ENCODE measurements at places on chromosomes 1 and 21.

DNA sequence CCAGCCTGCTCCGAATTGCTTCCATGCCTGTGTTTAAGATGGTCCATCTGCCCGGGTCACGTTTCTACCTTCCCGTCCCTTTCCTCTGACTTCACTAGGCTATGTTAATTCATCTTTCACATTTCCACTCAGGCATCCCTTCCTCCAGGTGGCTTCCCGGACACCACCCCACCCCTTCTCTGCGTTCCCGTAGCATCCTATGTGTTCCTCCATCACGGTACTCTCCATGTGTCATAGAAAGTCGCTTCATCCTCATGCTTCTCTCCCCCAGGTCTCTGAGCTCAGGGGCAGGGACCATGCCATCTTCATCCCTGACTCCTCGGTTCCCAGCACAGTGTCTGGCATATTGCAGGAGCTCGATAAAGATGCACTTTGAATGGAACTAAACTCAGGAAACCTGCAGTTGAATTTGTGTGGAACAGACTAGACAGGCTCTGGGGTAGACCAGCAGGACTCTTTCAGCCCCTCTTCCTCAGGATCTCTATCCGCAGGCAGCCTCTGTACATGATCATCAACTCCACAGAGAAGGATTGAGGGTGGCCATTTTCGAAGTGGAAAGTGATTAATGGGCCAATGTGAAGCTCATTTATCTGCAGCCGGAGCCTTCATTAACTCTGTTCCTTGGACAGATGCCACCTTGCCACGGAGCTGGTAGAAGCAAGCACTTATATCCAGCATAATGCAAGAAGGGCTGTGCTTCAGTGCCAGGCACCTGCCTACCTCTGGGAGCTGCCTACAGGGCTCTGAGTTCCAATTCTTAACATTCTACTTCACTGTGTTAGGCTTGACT is 9.1 kb downstream of the C1orf226 start:
- DNase-seq = no peak

GRCh38 chr1:18121072-18121820 is 13.6 kb downstream of the IGSF21 start:
- no peak for DNase-seq

- no peak for DNase-seq
These were observed 9.4 kb upstream of the MT1HL1 start for GRCh38 chr1:237013608-237014007.

DNA sequence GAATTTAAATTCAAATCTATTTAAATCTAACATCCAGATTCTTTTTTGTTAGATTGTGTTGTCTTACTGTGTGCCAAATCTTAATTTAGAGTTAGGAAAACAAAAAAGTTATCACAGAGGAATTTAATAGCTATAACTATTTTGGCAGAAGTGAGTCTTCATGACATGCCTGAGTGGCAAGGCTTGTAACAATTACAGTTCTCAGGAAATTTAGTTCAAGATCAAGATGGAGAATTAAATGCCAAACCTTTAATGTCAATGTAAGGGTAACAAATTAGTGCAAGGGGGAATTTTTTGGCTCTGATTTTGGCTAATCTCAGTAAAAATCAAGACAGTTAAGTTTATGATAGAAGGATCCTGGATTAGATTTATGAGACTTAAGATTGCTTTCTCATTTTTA is 58.4 kb downstream of the GDAP2 start:
- no peak for DNase-seq

- DNase-seq = no peak
These were observed 82.4 kb upstream of the CYYR1 start for GRCh38 chr21:26655460-26655859.

DNA sequence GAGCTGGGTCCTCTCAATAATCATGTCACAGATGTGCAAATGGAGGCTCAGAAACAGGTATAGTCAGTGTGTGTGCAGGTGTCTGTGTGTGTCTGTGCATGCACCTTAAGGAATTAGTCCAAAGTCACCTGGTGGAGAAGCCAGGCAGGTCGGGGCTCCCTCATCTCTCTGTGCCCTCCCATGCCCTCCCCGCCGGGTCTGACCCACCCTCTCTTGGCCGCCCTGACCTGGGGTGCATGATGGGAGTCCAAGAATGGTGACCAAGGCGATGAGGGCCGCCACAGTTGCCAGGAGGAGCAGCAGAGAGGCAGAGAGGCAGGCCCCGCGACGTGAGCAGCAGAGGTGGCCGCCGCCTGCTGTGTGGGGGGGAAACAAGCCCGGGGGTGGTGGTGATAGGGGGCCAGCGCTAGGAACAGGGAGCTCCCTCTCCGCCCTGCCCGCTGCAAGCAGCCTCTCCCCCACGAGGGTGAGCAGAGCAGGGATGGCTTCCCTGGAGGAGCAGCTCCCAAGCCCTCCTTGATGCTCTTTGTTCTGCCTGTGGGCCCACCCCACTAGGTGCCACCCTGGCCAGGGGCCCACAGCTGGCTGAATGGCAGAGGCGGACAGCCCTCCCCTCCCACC is 3.9 kb downstream of the LDLRAD1 start:
- DNase-seq = no peak

DNA sequence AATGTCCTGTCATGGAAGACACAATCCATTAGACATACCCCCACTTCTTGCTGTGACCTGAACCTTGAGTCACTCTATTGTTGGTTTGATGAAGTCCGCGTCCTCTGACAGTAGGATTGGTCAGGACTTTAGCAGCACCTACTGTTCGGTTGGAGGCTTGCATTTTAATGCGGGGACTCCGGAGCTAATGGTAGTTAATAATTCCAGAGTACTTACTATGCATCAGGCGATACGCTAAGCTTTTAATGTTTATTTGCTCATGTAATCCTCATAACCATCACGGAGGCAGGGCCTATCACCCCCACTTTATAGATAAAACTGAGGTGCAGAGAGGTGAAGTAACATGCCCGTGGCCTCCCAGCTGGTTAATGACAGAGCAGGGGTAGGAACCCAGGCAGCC is 7.9 kb upstream of the ELF3 start:
- DNase-seq = no peak

GRCh38 chr21:33246963-33247362 is 17.2 kb downstream of the IFNAR2 start:
- DNase-seq = no peak

DNA sequence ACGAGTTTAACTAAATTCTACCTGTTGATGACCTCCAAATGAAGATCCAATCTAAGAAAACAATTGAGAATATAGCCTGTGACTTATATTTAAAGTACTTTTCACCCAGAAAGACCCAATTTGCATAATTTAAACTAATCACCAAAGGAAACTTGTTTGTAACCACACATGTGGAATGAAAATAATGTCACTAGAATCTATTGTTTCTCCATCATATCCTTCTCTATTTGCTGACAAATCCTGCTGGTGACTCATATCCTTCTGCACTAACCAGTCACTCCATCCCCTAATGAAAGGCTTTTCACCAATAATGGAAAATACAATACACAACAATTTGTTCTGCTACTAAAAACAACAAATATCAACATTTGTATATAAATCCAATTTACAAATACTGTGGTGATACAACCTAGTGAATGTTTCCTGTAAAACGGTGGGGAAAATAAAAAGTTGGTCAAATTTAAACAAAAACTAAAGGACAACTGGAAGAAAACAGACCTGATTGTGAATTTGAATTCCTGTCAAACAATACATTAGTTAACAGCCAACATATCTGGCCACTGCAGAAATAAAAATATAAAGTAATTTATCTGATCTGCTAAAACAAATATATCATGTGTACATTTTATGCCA is 6.5 kb downstream of the PTP4A2 start:
- DNase-seq = no peak

- DNase-seq = no peak
These were observed 189.1 kb downstream of the FGGY start for GRCh38 chr1:59485949-59486348.

GRCh38 chr1:82897549-82897948 is 1096.8 kb downstream of the ADGRL2 start:
- no peak for DNase-seq

GRCh38 chr1:95058974-95059373 is 13.8 kb downstream of the ALG14 start:
- DNase-seq = no peak

DNA sequence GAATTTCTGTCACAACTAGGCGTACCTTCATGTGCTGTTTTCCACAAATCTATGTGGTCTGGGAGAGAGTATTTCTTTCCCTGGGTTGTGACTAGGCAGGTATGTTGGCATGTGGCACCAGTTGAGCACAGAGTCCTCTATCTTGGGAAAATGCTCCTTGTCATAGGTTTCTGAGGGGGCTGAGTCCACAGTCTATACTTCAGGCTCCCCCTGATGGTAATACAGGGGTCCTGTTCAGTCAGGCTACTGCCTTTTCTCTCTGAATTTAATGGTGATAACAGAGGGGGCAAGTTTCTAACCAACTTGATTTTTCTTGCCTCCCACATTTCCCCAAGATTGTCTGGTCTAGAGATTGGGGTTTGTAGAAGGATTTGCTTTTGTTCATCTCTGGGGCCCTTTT is 35.8 kb downstream of the VANGL1 start:
- DNase-seq = no peak

- no peak for DNase-seq
These were observed 1304.2 kb upstream of the ADGRL4 start for GRCh38 chr1:80310703-80311245.

GRCh38 chr1:183126000-183126366 is 60.1 kb upstream of the LAMC2 start:
- DNase-seq = no peak

DNA sequence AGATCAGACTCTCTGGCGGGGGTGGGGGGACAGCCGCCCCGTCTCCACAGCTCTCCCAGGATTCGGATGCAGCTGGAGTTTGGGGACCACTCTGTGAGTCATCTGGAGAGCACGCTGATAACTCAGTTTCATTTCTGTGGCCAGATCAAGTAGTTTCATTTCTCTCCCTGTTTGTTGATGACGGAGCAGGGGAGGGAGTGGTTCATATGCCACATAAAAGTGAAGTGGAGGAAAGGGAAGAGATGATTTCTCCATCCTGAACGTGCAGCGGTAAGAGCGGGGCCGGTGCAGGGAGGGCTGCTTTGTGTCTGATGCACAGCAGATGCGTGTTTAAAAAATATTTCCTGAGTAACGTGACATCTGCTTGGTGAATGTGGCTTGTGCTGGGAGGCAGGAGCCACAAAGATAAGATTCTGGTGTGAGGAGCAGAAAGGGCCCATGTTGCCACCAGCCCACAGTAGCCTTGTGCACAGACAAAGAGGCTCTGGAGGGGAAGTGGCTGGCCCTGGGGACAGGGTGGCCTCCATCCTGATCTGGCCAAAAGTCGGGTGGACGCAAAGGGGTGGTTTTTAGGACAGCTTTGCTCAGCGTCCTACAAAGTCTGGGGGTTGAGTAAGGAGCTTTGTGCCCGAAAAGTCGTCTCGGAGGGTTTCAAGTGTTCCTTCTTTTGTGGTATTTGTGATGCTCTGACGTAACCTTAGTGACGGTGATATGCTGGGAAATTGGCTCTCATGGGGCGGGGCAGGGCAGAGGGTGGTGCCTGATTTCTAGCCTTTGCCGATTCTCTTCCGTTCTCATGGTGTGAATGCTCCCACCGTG is at the start of gene MX2:
MX2 (plus strand) TSS at position 242 of the 819 bp plus-strand sequence. CDS start 14,880 bp downstream, outside the sequence.
- peak; percentile 76 for DNase-seq

- no peak for DNase-seq
These were observed 139.1 kb downstream of the PLA2G4A start for GRCh38 chr1:186967656-186968394.

GRCh38 chr1:236535662-236536161 is 11.9 kb downstream of the LGALS8 start:
- DNase-seq = no peak

DNA sequence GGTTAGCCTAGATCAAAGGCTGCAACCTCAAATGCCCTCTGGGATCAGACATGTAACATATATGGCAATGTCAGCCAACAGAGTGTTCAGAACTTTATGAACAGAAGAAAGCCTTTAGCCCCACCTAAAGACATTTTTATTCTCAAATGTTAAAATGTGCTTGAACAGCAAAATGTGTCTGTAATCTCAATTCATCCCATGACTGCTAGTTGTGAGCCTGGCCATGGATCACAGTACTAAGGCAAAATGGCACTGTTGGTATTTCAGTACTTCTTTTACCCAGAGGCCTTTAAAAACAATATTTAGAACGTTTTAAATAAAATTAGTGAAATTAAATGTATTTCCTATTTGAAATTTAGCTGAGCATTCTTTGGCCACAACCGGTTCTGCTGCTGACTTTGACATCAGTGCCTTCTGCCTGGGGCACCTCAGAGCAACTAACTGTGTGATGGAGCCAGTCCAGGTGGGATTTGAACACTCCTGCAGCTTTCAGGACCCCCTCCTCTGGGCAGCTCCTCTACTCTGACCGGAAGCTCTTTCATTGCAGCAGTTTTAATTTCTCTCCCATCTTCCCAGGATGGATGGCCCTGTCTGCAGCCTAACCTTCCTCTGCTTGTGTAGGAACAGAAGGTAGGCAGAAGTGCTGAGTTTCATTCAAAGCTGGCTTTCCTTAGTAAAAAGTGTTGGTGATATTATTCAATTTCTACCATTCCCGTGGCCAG is 68.3 kb upstream of the NFIA start:
- DNase-seq = no peak

GRCh38 chr1:22323141-22323845 is 128.4 kb upstream of the ZBTB40 start:
- DNase-seq = no peak

GRCh38 chr1:167654975-167655575 is 25.0 kb downstream of the RCSD1 start:
- no peak for DNase-seq

DNA sequence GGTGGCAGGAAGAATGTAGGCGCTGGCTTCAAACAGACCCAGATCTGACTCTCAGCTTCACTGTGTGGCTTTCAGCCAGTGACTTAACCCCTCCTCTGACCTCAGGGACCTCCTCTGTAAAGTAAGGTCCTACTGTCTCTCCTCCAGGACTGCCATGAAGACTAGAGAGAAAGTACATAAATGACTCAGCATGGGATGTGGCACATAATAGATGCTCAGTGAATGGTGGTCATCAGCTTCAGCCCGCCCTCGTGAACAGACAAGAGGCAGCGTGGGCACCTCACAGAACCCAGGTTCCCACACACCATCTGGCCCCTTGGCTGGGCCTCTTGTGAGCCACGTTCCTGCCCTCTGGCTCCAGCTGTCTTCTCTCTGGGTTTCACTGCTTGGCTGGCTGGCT is 126.0 kb downstream of the SYF2 start:
- no peak for DNase-seq

- DNase-seq = peak; percentile 57
These were observed 33.3 kb downstream of the LRP8 start for GRCh38 chr1:53294567-53294966.

DNA sequence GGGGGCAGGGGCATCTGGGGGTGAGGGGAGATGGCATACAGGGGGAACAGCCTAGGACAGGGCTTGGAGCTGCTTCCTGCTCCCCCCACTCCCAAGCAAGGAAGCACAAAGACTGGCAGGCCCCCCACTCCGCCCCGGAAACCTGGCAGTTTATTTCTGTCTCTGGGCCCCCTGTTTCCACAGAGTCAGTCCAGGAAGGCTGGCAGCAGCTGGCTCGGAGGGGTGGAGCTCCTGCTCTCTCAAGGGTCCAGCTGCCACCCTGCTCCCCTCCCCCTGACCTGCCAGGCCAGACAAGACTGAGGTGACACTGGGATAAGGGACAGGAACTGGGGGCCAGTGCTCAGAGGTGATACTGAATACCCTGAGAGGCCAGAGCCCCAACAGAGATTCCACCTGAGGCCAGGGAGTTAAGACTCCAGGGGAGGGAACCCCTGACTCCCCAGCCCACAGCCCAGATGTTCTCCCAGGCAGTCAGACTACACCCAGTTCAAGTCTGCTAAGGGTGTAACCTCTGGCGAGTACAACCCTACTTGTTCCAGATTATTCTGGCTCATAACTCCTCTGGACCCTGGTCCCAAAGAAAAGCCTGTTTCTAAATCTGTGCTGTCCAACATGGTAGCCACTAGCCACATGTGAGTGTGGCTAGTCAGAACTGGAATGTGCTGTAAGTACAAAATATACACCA is 26.3 kb downstream of the AHDC1 start:
- no peak for DNase-seq

- peak; percentile 50 for DNase-seq
These were observed 187.0 kb downstream of the TPR start for GRCh38 chr1:186188004-186188539.
